ENCODE measurements at places on chromosomes 6 and 20.

DNA sequence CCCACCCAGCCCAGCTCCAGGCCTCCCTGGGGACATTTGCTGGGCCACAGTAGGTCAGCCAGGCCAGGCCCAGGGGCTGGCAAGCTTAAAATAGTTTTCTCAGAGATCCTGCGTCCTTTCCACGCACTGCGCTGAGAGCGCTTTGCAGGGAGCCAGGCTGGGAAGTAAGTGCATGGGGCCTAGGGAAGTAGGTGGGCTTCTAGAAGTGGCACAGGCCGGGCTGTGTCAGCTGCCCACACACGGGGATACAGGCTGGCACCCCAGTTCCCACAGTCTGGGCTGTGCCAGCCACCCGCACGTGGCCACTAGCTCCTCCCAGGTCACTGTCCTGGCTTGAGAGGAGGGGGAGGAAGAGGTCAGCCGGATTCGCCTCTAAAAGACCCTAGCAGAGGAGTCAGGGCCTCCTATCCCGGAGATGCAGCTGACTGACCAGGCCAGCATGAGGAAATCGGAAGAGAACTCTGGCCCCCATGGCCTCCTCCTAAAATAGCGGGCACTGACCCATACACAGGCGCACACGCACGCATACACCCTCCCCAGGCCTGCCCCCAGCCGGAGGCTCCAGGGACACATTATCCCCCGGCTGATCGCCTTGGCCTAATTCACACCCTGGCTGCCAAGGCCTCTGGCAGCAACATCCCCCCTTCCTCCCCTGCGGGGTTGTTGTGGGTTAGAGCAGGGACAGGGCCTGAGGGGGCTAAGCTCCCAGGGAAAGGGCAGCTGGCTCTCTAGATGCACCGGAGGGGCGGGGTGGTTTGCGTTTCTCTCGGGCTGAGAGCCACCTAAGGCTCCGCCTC, 5.4 kb downstream of the SLCO4A1 start:
- DNase-seq: no peak

GRCh38 chr6:22394691-22395090, 97.9 kb upstream of the PRL start:
- no peak for DNase-seq

- no peak for DNase-seq
These were observed 38.2 kb upstream of the JAG1 start for GRCh38 chr20:10711903-10712451.

DNA sequence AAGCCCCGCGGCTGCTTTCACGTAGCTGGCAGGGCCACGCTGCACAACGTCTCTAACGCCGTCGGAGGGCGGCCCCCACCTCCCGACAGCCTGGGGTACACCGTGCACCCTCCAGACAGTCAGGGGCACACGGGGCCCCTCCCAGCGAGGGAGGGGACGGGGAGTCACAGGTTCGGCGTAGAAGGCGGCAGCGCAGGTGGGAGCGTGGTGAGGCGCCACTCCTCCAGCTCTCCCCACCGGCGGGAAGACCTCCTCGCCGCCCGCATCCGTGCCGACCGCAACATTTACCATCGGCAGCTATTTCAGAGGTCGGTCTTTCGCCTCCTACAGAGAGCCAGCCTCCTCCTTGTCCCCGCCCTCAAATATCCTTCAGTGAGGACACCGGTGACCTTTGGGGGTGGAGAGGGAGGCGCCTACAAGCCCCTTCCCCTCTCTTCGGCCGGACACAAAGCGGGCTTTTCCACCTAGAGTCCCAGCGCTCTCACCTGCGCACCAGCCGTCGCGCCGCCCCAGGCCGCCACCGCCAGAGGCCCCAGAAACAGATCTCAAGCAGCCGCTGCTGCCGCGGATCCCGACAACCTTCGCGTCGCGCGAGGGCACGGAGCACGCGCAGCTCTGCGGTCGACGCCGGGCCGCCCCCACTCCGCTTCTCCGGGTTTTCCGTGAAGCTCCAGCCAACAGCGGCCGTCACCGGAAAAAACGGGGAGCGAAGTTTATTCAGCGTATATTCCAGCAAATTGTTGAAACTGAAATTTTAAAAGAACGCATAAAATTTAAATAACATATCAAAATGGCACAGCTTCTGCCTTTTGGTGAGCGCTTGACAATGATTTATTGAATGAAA, at the start of gene MKKS:
MKKS (minus strand) TSS at position 600 of the 844 bp plus-strand sequence. CDS start 20,708 bp downstream, outside the sequence.
- peak; percentile 90 for DNase-seq

- DNase-seq: no peak
These were observed 1.1 kb upstream of the BMP2 start for GRCh38 chr20:6766433-6766832.

GRCh38 chr6:5636210-5637030, 370.3 kb downstream of the NRN1 start:
- no peak for DNase-seq
